ENCODE measurements at places on chromosomes 7 and 10.

DNA sequence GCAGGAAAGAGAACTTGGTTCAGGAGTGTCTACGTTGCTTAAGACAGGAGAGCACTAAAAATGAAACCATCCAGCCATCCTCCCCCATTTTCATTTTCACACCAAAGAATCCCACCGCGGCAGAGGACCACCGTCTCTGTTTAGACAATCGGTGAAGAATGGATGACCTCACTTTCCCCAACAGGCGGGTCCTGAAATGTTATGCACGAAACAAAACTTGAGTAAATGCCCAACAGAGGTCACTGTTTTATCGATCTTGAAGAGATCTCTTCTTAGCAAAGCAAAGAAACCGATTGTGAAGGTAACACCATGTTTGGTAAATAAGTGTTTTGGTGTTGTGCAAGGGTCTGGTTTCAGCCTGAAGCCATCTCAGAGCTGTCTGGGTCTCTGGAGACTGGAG lies 1.4 kb upstream of the IL6 start:
- no peak for DNase-seq

- DNase-seq: no peak
These were observed 173.5 kb downstream of the CUX1 start for GRCh38 chr7:101990811-101991418.

GRCh38 chr7:131021902-131022301 lies 287.9 kb upstream of the KLF14 start:
- DNase-seq: no peak

GRCh38 chr7:45645141-45645969 lies 71.2 kb downstream of the ADCY1 start:
- DNase-seq: no peak

DNA sequence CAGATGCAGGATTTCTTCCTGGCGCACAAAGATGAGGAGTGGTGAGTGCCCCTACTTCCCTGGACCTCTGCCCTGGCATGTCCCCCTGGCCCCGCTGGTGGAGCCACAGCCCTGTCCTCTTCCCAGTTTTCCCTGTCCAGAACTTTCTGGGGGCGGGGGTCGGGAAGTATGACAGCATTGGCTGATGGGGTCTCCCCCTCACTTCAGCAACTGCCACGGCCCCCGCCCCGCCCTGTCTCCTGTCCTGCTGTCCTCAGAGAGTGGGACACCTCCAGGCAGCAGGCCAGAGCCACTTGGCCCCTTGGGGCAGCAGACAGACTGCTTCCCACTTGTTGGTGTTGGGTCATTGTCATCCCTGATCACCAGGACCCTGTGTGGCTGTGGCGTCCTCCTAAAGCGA lies 7.3 kb downstream of the SRRT start:
- no peak for DNase-seq

- no peak for DNase-seq
These were observed 67.6 kb upstream of the TFEC start for GRCh38 chr7:116098175-116098574.

DNA sequence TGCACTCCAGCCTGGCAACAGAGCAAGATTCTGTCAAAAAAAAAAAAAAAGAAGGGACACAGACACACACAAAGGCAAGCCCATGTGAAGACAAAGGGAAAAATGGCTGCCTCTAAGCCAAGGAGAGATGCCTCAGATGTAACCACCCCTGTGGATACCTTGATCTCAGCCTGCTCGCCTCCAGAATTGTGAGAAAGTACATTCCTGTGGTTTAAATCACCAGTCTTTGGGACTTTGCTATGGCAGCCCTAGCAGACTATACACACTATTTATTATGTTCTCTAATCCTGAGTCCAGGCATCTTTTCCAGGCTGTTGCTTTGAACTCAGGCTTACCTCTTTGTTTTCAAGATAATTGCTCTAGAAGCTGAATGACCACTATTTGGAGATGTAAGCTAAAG lies 494.3 kb downstream of the GALNT17 start:
- no peak for DNase-seq
